Suppressor macrophage (primary cell): ENCODE measurements at places on chromosomes 11 and 22.

DNA sequence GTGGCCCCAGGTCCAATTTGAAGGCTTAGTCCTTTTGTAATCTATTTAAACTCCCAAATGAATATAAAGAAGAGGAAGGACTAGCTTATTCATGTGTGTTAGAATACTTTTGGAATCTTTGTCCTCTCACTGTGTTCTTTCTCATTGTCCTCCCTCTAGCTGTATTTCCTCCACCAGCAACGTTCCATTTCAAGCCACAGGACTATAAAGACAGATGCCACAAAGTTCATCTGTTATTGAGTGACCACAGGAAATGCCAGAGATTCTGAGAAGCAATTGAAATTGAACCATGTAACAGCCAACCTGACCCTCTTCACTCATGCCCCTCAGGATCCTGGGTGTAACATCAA is 336.6 kb upstream of the API5 start:
- no peak for DNase-seq

- DNase-seq, result no peak
Observed at GRCh38 chr11:8017894-8018483, 30.9 kb downstream of the EIF3F start.

DNA sequence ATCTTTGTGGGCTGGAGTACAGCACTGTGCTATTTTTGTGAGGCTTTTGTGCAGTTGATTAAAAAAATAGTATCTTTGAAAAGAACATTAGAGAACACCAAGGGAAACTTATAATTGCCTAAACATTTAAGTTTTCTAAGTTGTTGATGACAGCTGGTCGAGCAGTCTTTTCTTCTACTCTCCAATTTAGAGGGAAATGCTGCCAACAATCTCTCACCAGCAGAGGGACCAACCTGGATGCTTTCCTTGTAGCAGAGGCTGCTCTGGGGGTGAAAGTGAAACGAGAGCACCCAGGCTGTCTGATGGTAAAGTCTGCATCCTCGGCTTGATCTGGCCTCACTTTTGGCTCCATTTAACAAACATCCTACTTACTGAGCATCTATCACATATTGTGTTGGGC is 1286.5 kb upstream of the TENM4 start:
- no peak for DNase-seq

DNA sequence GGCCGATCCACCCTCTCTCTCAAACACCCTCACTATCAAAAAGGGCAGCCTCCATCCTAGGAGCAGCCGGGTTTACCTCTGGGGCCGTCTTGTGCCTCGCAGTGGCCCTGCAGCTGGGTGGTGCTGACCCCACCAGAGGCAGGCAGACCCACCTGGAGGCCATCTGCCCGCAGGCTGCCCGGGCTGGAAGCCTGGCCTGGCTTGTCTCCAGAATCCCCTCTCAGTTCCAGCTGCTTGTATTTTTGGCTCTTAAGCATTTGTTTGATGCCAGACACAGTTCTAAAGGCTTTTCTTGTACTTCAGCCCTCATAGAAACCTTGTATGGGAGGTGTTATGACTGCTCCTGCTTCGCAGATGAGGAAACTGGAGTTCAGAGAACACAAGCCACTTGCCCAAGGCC is 4.2 kb upstream of the NFAM1 start:
- DNase-seq, result no peak

DNA sequence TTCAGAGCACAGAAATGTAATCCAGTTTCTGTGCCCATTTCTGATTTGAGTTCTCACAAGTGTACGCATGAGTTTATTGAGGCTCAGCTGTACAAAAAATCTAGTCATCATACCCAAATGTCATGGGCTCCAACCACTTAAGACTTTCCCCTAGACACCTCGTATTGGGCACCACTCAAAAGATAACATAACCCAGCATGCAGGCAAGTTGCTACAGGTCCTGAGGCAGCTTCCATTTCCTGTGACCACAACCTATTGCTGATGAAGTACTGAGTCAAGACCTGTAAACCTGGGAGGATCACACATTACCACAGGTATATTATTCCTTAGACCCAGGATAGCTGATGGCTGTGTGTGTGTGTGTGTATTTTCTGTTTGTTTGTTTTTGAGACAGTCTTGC is 95.2 kb downstream of the MRTFA start:
- DNase-seq, result no peak

DNA sequence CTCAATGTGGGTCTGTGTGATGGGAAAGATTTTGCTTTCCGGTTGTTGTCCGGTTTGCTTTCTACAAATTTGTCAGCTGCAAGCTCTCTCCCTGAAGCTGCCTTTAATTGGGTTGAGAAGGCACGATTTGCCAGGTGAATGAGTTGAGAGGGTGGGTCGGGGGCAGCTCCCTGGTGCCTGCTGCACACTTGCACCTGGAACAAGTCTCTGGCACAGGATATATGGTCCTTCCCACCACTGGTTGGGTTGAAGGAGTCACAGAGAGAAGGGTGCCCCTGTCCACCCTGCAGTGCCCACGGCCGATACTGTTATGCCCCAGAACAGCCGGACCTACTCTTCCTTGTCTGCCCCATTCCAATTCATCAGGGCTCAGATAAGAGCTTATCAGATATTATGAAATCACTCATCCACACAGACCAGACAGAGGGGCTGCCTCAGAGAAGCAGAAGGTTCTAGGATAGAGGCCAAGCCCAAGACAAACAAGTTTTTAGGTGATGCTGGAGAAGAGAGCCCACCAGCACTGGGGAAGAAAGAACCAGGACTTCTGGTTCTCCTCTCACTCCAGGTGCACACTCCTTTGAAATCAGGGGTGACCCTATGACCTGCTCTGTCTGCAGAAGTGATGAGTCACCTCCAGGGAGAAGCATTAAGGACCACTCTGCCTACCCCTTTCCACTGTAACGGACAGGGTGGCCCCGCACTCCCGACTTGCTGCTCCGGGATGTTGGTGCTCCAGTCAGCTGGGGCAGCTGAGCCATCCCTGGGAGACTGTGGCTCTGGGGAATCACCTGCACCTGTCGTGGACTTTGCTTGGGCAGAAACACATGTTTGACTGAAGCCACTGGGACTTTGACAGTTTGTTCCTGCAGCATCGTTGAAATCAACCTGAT is 45.3 kb downstream of the RTL6 start:
- no peak for DNase-seq

- peak; percentile 72 for DNase-seq
Observed at GRCh38 chr22:19855504-19856409, 1.1 kb upstream of the GNB1L start.

DNA sequence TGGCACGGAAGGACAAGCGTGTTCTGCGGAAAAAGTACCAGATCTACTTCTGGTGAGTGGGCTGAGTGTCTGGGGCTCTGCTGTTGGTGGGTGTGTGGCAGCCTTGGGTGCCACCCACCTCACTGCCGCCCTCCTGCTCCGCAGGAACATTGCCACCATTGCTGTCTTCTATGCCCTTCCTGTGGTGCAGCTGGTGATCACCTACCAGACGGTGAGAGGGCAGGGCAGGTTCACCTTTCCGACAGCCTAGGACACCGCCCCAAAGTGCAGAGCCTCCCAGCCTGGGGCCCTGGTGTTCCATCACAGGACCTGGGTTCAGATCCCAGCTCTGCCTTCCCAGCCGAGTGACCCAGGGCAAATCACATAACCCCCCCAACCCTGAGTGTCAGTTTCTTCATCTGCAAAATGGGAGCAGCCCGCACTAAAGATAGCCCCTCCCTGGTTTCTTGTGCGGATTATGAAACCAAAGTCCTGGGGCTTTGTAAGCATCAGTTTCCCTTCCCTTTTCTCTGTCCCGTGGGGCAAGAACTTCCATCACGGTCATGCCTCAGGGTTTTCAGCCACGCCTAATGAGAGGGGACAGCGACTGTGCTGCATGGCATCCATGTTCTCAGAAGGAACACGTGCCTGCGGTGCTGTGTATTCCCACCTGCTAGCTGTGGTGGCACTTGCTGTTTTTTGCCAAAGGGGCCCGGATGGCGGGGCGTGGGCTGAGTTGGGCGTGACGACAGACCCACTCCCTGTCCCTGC is 9.8 kb upstream of the TAGLN start:
- peak; percentile 96 for DNase-seq

- DNase-seq, result peak; percentile 89
Observed at GRCh38 chr11:65452806-65453490, 30.4 kb downstream of the NEAT1 start.

- DNase-seq, result no peak
Observed at GRCh38 chr11:62858201-62858600, 18.8 kb upstream of the WDR74 start.

- DNase-seq, result no peak
Observed at GRCh38 chr22:39132281-39132680, 20.2 kb downstream of the CBX7 start.
